ENCODE measurements at places on chromosomes 1 and 21. TPM values are rescaled to one million over a fixed set of nuclear protein-coding genes. Genes with fewer than 3 reads are reported as not detected.
A peak's percentile ranks its signal among the peaks of the same experiment; 100 is the strongest.

Gene RXFP4
- total RNA-seq, result not detected

Gene LAMC2
- total RNA-seq, result not detected

Gene HSD3B1
- total RNA-seq, result not detected

DNA sequence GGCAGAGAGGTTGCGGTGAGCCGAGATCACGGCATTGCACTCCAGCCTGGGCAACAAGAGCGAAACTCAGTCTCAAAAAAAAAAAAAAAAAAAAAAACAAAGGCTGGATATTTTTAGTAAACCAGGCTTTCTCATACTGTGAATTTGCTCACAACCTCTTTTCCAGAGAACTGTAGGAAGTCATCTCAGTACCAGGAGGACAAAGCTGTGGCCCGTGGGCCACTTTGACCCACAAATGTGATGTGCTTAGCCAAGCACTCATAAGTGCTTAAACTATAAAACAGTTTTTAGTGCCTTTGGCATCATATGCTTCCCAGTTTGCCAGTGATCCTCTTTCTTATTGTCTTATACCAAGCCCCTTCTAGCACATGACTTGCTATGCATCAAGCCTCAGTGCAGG is 46.5 kb downstream of the RNF11 start:
- DNase-seq, result no peak

DNA sequence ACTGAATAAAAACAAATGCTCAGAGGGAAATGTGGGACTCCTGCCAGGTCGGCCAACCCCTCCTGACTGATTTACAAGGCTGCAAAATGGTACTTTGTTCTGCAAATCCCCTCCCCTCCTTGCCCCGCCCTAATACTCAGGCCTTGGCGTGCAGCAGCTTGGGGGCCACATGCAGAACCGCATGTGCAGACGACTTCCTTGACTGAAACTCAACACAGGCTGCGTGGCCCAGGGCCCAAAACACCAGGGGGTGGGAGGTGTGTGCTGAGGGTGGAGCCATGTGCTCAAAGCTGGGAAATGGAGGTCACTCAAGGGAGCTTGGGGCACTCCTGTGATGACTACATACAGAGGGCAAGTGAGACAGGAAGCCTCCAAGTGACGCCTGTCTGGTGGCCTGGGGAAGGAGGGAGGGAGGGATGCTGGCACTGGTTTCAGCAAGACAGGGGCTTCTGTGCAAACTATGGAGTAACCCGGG is 87.2 kb downstream of the MRPL37 start:
- DNase-seq, result peak; percentile 83

DNA sequence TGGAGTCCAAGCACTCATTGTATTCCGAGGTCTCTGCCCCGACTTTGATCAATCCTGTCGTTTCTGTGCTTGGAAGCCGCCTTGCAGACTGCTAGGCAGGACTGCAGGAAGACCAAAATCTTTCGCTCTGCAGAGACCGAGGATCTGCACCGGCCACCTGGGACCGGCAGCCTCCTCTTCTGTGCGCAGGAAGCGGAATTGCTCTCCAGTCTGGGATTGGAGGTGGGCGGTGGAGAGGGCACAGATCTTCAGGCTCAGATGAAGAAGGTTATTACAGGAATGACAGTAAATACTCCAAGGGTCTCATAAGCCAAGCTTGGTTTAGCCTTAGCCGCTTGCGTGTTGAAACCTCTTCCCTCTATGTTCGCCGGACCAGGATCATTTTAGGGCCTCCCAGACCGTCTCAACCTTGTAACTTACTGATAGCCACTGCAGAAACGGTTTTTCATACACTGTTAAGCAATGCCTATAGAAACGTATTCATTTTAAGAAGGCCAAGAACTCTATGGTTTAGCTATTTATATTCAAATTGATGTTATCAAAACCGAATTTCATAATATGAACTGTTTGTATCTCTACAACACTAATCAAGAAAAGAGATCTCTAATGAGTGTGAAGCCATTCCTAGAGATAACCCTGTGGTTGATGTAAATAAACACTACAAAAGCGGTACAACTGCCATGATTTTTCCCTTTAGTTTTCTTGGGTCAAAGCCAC is 1.1 kb downstream of the MIA3 start:
- DNase-seq, result no peak

DNA sequence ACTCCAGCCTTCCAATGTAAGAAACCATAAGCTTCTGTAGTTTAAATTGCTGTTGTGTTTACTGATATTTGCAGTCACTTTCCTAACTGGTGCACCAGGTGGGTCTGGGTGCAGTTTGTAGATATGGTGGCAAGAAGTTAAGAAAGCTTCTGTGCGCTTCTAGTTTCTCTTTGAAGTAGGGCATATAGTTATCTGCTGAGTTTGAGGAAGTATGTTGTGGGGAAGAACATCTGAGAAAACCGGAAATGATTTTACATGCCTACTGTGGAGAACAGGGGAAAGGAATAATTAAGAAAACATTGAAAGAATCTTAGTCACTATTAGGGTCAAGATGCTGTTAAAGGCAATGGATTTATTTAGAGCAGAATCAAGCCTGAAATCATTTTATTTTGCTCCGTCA is 14.9 kb upstream of the SLC44A5 start:
- no peak for DNase-seq

DNA sequence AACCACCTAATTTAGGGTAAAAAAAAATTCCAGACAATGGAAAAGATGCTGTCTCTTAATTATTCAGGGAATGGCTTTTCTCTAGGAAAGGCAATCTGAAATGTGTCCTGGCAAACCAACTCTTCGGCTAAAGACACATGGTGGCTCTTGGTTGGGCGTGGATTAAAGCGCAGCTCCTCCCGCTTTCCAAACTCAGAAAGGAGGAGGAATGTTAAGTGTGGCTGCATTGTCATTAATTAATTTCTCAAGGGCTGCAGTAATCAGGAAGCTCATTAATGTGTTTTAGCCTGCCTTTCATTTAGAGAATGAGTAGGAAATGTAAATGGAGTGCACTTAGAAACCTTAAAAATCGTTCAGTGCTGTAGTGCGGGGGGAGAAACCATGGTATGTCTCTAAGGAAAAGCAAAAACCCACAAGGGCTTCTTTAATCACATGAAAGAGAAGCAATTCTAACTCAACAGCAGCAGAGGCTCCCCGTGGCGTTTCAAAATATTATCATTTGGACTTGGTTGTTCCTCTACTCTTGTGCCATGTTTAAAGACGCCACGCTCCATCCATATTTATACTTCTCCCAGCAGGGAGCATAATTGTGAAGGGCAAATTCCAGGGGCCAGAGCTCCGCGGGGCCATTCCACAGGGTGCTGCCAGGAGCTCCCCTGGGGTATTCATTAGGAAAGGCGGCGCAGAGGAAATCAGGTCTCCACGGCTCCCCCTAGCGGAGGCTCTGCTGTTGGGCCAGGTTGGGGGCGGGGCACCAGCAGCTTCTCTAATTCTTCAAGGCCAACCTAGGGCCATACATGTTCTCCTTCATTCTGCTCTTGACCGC is 91.9 kb upstream of the SSX2IP start:
- peak; percentile 71 for DNase-seq

DNA sequence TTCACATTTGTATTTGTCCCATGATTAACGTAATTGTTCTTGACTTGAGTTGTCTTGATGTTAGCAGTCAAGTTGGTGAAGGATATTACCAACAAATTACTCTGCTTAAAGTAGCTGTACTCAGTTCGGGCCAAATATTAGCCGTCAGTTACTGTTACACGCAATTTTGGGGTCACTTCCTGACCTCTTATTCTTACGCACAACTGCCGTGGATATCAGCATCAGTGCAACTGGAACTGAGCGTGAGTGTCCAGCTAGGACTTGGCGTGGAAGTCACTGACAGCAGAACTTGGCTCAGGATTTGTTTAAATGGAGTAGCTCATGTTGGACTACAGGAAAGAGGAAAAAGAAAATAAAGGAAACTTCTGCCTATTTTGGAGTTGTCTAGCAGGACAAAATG is 56.4 kb downstream of the ADAMTS1 start:
- no peak for DNase-seq

DNA sequence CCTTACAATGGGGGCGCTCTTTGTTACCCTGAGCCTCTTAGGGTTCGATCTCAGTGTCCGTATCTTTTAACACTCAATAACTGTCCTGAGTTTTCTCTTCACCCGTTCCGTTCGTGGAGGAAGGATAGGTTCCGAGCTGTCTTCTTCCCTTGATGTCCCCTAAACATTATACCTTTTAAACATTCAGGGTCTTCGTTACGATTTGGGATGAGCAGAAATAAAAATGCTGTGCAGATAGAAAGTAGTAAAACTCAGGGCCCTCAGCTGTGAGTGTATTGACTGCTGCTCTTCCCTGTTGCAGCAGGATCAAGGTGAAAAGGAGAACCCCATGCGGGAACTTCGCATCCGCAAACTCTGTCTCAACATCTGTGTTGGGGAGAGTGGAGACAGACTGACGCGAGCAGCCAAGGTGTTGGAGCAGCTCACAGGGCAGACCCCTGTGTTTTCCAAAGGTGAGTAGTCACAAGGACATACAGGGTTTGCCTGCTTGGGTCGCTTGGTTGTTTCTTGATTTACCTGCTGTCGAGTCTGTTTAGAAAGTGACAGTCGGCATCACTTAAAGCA is 784 bp downstream of the RPL11 start:
- no peak for DNase-seq

- DNase-seq, result no peak
Observed at GRCh38 chr1:212518188-212519054, 85.7 kb downstream of the NENF start.

DNA sequence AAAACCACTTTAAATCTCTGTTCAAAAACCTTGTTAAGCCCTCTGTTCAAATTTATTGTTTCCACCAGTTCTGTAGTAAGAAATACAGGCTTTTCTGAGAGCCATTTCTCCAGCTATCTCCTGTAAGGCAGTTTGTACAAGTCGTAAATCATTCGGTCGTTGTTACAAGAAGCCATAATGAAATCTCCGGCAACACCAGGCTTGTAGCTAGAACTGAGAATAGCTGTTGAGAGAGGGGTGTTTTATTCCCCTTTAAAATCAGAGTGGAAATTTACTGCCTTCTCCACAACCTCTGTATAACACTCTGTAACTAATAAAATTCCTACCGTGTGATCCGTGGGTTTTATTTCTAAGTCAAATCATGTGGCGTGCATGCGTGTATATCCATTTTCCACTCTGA is 335.8 kb upstream of the KAZN start:
- no peak for DNase-seq

- no peak for DNase-seq
Observed at GRCh38 chr1:51000651-51001050, 30.6 kb downstream of the CDKN2C start.

- no peak for DNase-seq
Observed at GRCh38 chr1:204728045-204728444, 42.5 kb upstream of the LRRN2 start.

DNA sequence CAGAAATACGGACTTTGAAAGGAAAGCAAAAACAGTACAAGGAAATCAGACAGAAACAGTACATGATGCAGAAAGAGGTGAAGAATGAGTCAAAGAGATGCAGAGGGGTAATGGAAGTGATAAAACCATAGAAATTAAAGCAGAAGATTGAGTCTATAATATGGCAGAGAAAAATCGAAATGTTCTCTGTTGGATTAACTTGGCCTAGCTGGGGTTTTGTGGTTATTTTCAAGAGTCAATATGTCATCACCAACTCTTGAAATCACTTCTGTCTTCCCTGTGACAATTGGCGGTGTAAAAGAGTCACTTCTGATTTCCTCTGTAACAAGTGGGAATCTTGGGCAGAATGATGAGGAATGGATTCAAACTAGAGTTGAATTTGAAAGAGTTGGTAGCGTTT is 7.4 kb downstream of the YTHDF2 start:
- no peak for DNase-seq

- DNase-seq, result peak; percentile 59
Observed at GRCh38 chr21:46005481-46005881, 23.9 kb downstream of the COL6A1 start.

DNA sequence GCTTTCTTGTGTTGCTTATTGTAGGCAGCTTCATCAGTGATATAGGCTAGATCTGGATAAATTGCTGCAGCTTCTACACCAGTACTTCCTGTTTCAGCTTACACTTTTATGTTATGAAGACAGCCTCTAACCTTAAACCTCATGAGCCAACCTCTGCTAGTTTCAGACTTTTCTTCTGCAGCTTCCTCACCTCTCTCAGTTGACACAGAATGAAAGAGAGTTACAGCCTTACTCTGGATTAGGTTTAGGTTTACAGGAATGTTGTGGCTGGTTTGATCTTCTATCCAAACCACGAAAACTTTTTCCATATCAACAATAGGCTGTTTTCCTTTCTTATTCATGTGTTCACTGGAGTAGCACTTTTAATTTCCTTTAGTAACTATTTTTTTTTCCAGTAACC is 76.9 kb upstream of the RNPC3 start:
- no peak for DNase-seq

- no peak for DNase-seq
Observed at GRCh38 chr21:33974513-33975468, 59.2 kb upstream of the ATP5PO start.

DNA sequence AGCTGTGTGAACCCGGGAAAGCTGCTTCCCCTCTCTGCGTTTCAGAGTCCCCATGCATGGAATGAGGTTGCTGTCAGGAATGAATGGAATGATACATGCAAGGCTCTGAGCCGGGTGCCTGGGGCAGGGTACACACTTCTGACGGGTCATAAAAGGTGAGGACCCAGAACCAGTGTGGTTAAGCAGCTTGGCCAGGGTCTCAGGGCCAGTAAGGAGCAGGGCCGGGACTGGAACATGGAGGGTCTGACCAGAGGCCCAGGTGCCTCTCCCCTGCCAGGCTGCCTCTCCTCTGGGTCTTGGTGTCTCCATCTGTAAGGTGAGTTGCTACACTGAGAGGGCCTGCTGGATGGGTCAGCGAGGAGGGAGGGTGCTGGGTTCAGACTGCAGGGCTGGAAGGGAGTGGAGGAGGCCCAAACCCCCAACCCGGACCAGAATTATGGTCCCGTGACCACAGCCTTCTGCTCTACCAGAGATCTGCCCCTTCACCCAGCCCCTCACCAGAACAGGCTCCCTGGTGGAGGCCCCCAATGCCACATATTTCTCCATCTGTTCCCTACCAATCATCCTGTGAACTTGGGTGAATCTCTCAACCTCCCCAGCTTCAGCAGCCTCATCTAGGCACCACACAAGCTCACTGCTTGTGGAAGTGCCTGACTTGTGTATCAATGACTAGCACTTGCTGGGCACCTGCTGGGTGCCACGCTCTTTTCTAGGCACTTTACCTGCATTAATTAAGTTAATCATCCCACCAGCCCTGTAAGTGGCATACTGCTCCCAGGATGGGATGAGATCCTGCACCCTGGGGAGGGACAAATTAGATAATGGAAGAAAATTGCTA is 16.2 kb upstream of the LRP8 start:
- DNase-seq, result no peak

GRCh38 chr1:244021427-244021826 is 29.7 kb upstream of the ZBTB18 start:
- DNase-seq, result no peak

- DNase-seq, result no peak
Observed at GRCh38 chr1:232145768-232146167, 484.2 kb downstream of the SIPA1L2 start.

DNA sequence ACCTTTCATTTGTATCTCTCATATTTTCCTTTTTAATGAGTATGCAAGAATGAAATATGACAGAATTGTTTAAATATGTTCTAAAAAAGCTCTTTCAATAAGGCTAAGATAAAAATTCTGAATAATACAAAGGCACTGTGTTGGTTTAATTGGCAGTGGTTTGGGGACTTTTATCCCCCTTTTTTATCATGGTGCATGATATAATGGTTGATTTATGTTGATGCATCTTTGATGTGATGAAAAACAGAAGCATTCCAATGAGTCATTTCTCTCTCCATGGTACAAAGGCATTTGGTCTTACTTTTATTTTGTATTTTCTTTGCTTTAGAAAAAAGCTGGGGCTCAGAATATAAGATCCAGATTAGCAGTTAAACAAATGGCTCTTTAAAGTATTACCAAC is 127.2 kb upstream of the GREM2 start:
- no peak for DNase-seq

GRCh38 chr1:233240829-233241682 is 54.5 kb downstream of the PCNX2 start:
- DNase-seq, result no peak

Data from natural killer cell treated with Interleukin-12 subunit alpha and Interleukin-12 subunit beta and Interleukin-15 and Interleukin-18, amount 100 ng/mL, for 72 hours (primary cell).